Left colon (tissue), 2 donors: ENCODE measurements at places on chromosomes 11 and 22. TPM values are rescaled to one million over a fixed set of nuclear protein-coding genes. Genes with fewer than 3 reads are reported as not detected.

The KCNQ1OT1 gene
- 1.9 TPM for total RNA-seq

The SLC25A18 gene
- total RNA-seq: not detected

The TBX1 gene
- 1.9 TPM for total RNA-seq

The KLHL35 gene
- not detected for total RNA-seq

The RCN1 gene
- total RNA-seq: 46.4 TPM

The TBX10 gene
- total RNA-seq: 12.9 TPM

The MOGAT2 gene
- 169 TPM for total RNA-seq

The TH gene
- not detected for total RNA-seq

The OR6A2 gene
- 0.08 TPM for total RNA-seq

The HTR3A gene
- total RNA-seq: not detected

The TCN2 gene
- 58.2 TPM for total RNA-seq

The SHANK3 gene
- 4.4 TPM for total RNA-seq
